ENCODE measurements at places on chromosomes 12 and 14.

- no peak for DNase-seq
Observed at GRCh38 chr12:53207042-53207441, at the start of gene ITGB7. ITGB7 (minus strand) TSS chr12:53207251; CDS start chr12:53200443, 6,808 bp downstream.

GRCh38 chr12:8099235-8099634, 17.2 kb downstream of the NECAP1 start:
- DNase-seq: no peak

DNA sequence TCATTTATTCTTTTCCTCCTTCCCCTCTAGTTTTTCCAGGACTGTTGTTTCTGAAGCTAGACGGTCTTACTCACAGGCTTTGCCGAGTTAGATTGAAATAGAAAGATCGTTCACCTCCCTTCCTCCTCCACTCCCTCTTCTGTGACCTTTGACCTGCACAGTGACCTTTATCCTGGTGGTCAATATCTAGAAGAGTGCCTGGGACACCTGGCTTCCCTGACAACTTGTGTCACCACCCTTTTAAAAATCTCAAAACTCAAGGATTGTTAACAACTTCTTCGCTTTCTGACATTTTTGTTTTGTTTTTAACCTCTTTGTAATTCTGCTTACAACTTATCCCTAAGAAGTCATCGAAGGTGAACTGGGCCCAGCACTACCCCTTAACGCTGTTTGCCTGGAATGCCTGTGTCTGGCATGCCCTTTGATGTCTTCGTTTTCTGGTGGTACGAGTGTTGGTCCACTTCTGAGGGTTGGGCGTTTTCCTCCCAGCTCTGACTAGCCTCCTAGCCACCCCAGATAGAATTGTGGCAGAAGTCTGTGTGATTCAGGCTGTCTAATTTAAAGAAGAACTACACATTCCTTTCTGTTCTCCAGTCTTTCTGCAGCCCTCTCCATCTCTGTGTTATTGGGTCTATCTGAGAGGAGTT, 2.8 kb upstream of the KRT75 start:
- DNase-seq: no peak

GRCh38 chr12:109513977-109514376, 36.5 kb downstream of the UBE3B start:
- no peak for DNase-seq

DNA sequence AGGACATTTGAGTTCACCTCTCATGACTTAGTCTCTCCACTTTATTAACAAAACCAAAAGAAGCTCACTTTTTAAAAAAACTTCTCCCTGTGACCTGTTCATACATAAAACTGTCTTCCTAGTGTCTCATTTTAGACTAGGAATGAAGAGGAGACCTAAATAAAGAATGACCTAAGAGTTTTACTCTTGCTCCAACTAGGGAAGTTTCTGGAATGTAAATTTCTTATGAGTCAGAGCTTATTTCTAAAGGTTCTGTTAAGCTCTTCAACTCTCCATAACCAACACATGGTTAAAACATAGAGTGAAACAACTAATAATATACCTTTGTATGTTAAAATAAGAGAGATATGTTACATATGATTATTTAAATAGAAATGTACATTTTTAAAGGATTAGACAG, 369.8 kb downstream of the EMP1 start:
- no peak for DNase-seq

DNA sequence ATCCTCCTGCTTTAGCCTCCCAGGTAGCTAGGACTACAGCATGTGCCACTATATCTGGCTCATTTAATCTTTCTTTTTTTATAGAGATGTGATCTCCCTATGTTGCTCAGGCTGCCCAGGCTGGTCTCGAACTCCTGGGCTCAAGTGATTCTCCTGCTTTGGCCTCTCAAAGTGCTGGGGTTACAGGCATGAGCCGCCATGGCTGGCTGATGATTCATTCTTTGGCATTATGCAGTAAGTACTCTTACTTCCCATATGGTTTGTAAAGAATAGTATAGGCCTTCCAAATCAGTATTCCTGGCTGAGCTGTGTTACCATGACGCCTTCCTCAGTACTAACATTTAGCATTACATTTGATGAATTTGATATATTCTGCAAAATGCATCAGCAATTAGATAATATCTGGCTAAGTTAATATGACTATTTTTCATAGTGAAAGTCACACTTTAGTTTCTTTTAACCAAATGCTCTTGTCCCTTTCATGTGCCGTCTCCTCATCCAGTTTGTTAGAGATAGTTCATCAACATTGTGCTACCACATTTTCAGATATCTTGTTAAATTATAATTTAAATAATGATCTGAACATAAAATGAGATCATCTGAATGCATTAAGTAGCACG, 3.2 kb upstream of the MIA2 start:
- no peak for DNase-seq

DNA sequence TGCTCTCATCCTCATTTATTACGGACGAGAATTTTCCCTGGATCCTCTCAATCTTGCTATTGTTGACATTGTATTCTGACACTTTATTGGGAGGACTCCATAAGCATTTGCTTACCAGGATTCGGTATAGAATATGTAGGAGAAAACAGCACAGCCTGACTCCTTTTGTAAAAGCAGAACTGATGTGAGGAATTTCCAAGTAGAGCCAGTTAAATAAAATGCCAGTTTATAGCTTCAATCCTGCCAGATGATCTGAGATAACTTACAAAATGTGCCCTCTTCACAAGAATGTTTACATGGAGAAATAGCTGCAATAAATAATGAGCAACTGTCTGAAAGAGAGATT, 332.9 kb upstream of the PRICKLE1 start:
- no peak for DNase-seq

- DNase-seq: no peak
Observed at GRCh38 chr12:15754233-15754632, 35.0 kb downstream of the EPS8 start.

GRCh38 chr14:51457843-51458562, 193.7 kb upstream of the FRMD6 start:
- DNase-seq: no peak

- no peak for DNase-seq
Observed at GRCh38 chr14:104424406-104425072, 155.0 kb upstream of the C14orf180 start.

DNA sequence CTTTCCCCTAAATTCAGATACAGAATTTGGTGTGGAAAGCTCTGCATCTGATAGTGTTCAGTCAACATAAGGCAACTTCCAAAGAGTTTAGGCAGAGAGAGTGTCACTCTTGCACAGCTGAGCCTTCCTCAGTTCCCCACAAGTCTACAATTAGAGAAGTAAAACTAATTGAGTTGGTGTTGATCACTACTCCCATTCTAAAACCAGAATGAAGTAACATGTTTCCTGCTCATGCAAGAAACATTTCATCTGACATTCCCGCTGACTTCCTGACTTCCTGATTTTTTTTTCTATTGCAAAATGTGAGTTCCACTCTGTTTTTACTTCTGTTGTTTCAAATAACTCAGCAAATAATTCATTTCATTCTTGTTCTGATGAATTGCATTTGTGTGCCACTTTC, 271.0 kb downstream of the ALG10B start:
- DNase-seq: no peak

GRCh38 chr14:92759300-92759678, 10.9 kb upstream of the LGMN start:
- DNase-seq: no peak

DNA sequence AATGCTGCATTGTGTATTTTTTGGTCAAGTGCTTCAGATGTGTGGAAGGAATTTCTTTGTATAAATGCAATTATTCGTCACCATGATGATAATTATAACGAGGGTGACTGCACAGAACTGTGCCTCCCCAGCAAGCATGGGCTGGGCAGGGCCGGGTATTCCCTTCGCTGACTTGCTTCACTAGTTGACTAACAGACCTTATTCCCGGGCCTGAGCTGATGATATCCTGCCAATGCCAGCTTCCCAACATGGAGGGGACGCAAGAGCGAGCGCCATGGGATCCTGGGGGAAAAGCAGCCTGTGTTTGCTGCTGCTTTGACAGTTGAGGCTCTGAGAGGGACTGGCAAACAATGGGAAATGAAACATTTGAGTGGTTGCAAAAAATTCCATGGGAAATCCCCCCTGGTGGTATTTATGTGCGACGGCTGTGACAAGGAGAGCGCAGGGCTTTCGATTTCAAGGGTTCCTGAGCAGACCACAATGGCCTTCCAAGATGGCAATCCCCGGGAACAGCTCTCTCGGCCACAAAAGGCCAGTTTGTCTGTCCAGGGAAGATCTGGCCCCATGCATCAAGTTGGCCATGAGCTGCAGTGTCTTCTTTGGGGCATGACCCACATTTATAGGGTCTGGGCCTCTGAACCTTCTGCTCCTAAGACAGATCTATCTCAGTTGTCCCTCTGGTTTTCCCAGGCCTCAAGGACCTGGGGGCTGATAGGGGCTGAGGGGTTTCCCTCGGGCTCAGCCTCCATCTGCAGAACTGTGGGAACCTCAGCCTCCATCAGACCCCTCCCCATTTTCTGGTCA, 21.9 kb upstream of the MAP1LC3B2 start:
- DNase-seq: no peak

DNA sequence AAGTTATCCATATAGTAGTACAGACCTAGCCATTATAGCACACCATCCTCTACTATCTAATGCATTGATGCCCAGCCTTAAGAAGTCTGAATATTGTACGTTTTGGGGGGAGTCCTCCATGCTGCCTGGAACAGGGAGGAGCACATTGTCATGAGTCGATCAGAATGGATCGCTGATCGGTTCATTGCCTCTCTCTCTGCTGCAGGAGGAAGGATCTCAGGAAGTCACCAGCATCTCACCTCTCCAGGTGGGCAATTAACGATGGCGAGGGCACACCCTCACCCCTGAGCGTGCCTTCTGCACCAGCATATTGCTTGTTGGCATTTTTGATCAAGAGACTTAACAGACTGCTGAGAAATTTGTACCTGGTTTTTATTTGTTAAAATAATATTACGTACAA, 11.5 kb downstream of the CCND2 start:
- no peak for DNase-seq

- no peak for DNase-seq
Observed at GRCh38 chr14:61643555-61643954, 51.8 kb upstream of the HIF1A start.

GRCh38 chr12:11768233-11768965, 118.9 kb downstream of the ETV6 start:
- no peak for DNase-seq

GRCh38 chr12:57008178-57008577, 1.8 kb upstream of the ZBTB39 start:
- peak; percentile 54 for DNase-seq

Data from Panc1 (cell line).